ENCODE measurements at places on chromosomes 3 and 15. TPM values are rescaled to one million over a fixed set of nuclear protein-coding genes. Genes with fewer than 3 reads are reported as not detected.
A peak's percentile ranks its signal among the peaks of the same experiment; 100 is the strongest.

The ULK4 gene
- total RNA-seq: 23.2 TPM

- no peak for DNase-seq
Measured at GRCh38 chr3:82085851-82086475, 324.5 kb upstream of the GBE1 start.

The C15orf61 gene
- total RNA-seq: 11.3 TPM

DNA sequence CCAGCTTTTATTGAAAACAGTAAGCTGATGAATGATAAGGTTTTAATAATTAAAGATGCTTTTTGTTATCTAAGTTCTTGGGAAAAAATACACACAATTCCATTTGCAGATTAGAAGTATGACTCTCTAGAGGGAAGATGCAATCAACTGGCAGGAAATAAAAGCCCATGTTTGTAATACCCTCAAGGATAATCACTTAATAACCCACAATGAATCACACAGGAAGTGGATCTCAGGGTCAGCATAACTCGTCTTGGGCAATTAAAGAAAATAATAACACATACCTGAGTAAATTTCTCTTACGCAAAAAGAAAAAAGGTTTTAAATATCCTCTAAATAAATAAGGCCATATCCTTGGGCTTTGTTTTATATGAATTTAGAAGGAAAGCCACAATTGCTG lies 9.4 kb upstream of the EID1 start:
- DNase-seq: no peak

DNA sequence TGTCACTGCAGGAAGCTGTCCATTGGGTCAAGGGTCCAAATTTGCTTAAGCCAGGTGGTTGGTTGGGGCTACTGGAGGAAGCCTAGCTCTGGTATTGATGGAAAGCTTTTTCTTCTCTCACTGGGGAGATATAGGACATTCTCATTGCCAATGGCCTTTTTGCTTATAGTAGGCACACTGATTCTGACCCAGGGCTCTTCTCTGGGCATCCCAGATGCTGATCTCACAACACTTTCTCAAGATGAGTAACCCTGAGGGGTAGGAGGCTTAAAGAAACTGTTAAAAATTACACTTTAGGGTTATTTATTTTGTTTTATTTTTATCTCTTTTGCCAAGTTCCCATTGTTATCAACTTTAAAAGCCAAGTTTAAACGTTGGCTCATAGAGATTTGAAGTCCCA lies 337.8 kb downstream of the LRRC3B start:
- no peak for DNase-seq

GRCh38 chr3:18134386-18135059 lies 290.6 kb downstream of the SATB1 start:
- DNase-seq: no peak

GRCh38 chr3:14161282-14161681 lies 17.1 kb downstream of the XPC start:
- DNase-seq: no peak

DNA sequence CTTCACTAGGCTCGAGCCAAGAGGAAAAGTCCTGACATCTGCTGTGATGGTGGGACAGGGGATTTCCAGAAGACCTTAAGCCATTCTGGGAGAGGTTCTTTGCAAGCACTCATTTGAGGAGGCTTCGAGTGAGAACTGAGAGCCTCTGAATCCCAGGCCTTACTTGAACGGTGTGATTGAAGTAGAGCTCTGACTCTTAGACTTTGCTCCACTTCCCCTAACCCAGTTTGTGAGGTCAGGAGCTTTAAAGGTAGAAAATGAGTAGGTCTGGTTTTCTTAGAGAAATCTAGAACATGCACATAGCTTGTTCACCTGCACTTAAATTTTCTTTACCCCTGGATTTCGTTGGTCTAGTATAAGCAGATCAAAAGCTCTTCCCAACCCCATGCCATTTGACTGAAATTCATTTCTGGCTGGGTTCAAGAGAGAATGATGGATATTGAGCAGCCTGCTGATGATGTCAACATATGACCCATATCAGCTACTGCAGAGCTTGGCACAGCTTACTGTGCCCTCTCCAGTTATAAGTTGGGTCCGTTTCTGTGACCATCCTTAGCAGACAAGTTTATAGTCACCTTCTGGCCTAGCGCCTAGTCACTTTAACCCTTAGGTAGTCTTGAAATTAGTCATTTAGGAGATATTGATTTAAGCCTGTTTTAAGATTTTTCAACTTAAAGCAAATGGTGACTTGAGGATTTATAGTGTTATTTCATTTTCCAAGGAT lies 229.2 kb upstream of the CHRM5 start:
- DNase-seq: no peak

DNA sequence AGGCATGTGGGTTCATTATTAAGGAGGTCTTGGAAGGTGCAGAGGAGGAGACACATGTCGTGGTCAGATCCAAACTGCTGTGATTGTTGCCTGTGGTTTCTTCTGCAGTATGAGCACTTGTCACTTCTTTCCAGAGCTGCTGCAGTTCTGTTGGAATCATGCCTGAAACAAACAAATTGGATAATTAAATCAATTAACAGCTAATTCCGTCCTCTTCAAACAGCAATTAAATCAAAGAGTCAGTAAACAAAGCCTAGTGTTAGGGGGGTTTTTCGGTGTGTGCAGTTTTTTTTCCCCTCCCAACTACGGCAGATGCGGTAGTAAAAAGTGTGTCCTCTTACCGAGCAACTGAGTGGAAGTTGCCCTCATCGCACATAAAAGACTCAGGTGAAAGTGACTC lies 542.2 kb downstream of the FOXP1 start:
- DNase-seq: no peak

GRCh38 chr15:82698711-82699345 lies 10.8 kb downstream of the AP3B2 start:
- no peak for DNase-seq

- peak; percentile 70 for DNase-seq
Measured at GRCh38 chr15:74635228-74635627, 19.6 kb downstream of the CLK3 start.

The MUSTN1 gene
- 0.27 TPM for total RNA-seq

DNA sequence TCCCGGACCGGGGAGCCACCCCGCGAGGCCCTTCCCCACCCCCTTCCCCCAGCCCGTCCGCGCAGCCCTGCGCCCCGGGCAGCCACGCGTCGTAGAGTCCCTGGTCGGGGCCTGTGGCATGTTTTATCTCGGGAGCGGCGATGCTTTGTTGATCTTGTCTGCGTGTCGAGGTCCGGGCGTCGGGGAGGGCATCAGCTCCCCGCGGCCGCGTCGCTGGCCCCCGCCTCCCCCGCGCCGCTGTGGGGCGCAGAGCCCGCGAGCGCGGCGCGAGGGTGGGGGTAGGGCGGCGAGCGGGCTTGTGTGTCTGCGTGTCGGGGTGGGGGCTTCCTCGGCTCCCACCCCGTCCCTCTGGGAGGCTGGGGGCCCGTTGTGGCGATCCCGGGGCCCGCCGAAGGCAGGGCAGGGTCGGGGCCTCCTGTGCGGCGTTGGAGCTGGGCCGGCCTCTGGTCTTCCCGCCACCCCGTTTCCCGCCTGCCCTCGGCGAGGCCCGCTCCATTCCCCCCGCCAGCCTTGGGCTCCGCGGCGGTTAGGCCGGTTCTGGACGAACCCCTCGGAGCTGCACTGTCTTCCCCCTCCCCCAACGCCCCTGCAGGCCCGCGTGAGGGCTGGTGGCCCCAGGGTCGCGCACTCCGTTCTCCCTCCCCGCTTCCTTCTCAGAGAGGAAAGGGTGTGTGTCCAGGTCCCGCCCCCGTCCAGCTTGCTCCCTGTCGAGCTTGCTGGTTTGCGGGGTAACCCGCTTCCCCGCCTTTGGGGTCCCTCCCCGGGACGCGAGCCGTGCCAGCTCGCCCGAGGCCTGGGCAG lies 695 bp downstream of the GMPS start:
- DNase-seq: no peak

The ADAM10 gene
- 57.6 TPM for total RNA-seq
